ENCODE measurements at places on chromosomes 3 and 15.

DNA sequence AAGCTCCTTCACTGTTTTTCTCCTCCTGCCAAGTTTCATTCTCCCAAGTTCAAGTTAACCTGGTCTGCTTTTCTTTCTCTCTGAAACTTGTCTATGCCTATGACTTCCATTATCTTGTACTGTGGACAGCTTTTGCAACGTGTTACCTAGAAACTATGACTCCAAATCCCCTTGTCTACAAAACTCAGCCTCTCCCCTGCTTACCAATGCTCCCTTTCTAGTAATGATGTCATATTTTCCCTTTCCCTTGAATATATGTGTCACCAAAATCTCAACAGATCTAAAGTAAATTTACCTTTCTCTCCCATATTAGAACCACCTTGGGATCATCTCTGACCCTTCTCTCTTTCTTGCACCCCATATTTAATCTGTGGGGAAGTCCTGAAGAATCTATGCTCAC lies 10.5 kb upstream of the ABHD2 start:
- no peak for DNase-seq

DNA sequence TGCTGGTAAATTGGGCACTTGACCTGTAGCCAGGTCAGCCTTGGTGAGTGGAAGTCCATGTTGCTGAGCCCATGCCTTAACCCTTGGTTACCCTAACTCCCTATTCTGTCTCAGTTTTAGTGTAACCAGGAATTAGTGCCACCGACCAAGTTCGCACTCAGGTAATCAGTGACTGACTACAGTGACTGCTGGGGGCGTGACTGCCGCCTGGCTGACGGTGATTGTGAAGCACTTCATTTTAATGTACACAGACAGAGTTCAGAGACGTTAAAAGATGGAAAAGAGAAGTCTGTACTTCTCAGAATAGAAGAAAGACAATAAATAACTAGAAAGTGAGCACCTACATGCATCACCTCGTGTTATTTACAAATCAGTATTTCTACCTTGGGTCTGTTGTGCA lies 17.3 kb downstream of the CFAP161 start:
- DNase-seq = no peak

DNA sequence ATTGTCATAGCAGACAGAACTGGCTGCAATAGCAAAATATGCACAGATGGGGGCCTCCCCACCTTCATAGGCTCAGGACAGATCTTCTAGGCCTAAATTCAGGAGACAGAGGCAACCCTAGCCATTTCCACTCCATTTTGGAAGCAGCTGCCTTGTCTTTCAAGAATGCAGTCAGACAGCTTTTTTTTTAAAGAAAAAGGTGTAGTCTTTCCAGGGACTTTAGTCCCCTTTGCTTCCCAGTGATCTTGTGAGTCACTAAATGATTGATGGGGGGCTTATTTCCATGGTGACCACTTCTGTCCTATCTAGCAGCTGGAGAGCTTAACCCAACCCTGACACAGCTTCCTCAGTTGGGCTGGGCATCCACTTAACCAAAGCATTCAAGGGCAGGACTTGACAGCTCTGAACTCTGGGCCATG lies 165.9 kb downstream of the TPRG1 start:
- no peak for DNase-seq

DNA sequence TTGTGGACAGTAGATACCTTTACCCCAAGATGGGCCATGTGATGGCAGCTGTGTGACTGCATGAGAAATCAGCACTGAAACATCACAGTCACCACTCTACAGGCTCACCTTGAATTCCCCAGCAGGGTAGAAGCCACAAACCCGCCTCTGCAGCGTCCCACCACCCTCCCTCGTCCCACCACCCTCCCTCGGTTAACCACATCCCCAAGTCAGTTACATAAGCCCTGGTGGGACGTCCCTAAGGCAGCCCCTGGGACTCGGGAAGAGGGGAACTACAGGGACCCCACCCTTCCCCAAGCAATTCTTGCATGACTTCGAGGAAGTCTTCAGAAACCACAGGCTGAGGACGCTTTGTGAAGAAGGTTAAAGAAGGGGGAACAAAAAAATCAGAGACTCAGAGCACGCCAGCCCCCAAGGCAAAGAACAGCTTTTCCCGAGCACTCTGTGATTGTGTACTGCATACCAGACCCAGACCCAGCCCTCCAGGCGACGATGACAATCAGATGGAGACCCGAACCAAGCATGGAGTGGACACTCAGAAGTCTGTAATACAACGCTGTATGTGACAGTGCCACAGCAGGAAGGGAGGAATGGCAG lies 60.5 kb downstream of the SH3BP5 start:
- no peak for DNase-seq

DNA sequence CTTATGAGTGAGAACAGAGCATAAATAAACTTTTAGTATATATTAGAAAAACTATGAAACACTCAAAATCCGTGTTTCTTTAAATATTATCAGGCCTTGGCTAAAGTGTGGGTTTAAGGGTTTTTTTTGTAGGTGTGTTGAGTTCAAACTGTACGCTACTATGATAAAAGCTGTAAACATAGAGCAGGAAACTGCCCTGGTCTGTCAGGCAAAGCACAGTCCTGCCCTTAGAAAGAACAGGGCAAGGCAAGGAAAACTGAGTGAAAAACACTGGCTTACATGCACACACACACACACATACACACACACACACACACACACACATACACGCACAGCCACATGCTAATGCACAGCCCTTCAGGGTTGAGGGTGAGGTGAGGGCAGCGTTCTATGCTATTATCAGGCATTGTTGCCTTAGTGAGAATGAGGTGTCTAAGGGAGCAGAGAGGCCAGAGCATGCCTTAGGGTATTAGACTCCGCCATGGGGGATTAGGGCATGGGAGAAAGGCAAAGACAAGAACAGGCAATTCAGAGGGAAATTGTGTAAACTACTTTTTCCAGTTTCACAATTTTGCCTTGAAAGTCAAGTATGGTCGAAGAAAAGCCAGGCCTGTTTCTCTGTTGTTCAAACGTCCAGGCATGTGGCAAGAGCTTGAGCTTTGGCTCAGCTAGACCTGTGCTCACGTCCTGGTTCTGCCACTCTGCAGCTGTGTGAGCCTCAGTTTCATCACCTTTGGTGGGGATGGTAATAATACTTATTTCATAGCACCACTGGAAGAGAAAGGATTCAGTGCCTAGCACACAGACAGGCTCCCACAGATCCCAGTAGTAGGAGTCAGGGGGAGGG lies 36.3 kb upstream of the TPM1 start:
- no peak for DNase-seq

- DNase-seq = no peak
These were observed 35.3 kb downstream of the ANXA2 start for GRCh38 chr15:60362321-60363086.

GRCh38 chr15:58546066-58546591 lies 114.3 kb downstream of the LIPC start:
- DNase-seq = no peak

DNA sequence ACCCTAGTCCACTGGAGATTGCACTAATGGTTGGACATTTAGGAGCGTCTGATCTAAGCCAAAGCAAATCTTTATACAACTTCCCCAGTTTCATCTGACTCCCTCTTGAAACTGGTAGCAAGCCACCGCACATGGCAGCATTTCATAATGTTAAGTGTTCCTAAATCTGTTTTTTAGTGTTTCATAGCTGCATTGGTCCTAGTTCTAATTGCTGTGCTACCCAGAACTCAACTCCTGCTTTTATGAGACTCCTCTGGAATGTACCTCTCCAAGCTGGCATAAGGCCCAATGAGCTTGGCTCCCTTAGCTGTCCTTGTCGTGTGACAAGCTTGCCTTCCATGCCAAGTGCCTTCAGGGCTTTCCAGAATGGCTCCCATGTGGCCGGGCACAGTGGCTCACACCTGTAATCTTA lies 65.3 kb upstream of the FLNB start:
- no peak for DNase-seq

DNA sequence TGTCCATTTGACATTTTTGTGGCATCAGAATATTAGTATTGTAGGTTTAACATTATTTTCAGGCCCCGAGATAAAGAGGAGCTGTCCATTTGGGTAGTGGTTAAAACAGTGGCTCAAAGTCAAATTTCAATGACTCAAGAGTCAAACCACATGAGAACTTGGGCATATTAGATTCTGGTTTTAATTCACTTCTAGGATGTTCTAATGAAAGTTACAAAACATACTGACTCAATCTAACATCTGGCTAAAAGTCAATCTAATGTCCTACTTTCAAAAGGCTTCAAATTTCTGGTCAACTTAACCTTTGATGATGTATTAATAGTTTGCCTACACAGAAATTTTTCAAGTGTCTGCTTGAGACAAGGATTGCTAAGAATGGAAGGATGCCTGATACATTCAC lies 112.4 kb downstream of the ABI3BP start:
- no peak for DNase-seq

DNA sequence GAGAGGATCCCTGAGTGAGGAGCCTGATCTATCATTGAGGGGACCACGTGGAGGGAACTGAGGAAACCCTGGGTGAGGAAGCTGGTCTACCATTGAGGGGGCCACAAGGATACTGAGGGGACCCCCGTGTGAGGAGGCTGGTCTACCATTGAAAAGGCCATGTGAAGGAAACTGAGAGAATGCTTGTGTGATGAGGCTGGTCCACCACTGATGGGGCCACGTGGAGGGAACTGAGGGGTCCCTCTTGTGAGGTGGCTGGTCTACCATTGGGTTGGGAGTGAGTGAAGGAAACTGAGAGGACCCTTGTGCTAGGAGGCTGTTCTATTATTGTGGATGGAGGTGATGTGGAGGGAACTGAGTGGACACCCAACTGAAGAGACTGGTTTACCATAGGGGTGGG lies 161.3 kb downstream of the FBLN2 start:
- no peak for DNase-seq

All from DMS 273 treated with DMSO at 0.1 percent for 48 hours (cell line).